ENCODE measurements at places on chromosomes 16 and 17. TPM values are rescaled to one million over a fixed set of nuclear protein-coding genes. Genes with fewer than 3 reads are reported as not detected.

DNA sequence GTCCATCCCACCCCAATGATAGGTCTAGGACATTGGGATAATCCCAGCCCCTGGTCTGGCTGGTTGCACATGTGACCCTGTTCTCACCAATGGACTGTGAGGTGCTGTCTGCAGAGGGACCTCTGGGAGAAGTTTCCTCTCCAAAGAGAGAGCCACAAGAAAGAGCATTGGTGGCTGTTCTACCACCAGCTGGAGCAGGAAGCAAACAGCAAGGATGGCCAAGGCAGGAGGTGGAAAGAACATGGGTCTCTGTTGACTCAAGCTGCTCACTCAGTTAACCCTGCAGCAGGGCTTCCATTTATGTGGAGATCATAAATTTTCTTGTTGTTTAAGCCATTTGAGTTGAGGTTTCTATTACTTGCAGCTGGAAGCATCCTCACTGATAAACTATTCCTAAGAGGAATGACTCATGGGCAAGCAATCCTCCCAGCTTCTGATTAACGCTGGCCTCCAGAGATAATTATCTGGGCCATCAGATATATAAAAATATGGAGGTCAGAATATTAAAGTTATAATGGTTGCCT lies 52.6 kb downstream of the CYB5B start:
- DNase-seq = no peak

DNA sequence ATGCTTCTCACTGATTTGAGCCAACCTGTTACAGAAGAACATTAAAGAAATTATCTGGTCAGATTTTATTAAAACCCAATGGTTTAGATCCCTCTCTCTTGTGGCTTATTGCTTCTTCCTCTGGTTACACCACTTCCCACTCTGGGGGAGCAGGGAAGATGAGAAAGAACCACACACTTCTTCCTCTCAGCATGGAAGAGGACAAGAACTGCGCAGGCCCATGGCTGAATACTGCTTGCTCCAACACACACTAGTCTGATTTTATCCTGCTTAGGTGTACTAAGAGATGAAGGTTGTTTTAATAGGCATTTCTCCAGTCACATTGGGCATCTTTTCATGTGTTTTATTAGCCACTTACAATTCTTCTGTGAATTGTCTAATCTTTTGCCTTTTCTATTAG lies 27.6 kb downstream of the MAP3K3 start:
- DNase-seq = no peak

DNA sequence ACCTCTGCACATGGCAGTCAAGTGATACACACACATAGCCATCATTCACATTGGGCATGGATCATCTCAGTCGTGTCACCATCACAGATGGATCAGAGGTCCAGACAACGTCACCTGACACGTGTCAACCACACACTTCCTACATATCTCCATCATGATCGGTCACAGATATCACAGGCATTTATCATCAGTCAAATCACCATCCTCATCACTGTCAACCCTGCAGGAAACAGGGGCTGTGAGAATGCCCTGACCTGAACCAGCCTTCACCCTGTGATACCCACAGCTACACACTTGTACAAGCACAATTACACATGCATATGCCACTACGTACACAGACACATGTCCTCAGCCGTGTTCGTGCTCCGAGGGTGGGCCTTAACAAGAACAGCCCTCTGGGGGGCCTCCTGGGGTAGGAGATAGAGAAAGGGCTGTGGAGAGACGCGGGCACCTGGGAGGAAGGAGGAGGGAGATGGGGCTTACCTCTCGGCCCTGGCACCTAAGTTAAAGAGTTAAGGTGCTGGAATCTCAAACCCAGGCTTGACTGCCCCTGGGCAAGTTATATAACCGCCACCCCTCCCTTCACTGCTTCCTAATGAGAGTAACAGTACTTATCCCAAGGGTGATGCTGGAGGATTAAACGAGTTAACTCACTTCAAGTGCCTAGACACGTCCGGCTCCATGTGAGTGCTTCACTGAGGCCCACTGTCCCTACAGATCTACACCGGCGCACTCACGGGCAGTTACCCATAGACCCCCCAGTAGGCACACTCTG lies 1.1 kb downstream of the SLC12A4 start:
- DNase-seq = no peak

- DNase-seq = no peak
Measured at GRCh38 chr16:86211800-86212199, 298.5 kb upstream of the FOXF1 start.

- DNase-seq = no peak
Measured at GRCh38 chr17:36124879-36125824, 21.5 kb downstream of the CCL4 start.

Gene CD19
- total RNA-seq = not detected

Gene DRC7
- not detected for total RNA-seq

Gene CIBAR2
- total RNA-seq = not detected

Data from dorsolateral prefrontal cortex (tissue), 122 donors.